Stimulated activated CD8-positive, alpha-beta memory T cell treated with anti-CD3 and anti-CD28 coated beads, Interleukin-15, amount 100 ng/mL, for 48 hours (primary cell): ENCODE measurements at places on chromosomes 12 and 14.

GRCh38 chr14:39488600-39488999 is 56.4 kb upstream of the FBXO33 start:
- DNase-seq, result no peak

GRCh38 chr12:52233462-52234207 is 592 bp downstream of the KRT7 start:
- no peak for DNase-seq

GRCh38 chr14:59245809-59246295 is 57.4 kb downstream of the DAAM1 start:
- no peak for DNase-seq

GRCh38 chr14:37623426-37623951 is 28.1 kb downstream of the TTC6 start:
- DNase-seq, result no peak

GRCh38 chr12:115885040-115885690 is 392.3 kb downstream of the MED13L start:
- DNase-seq, result no peak
